Right renal pelvis (tissue), 4 donors: ENCODE measurements at places on chromosomes 4 and X.

- no peak for DNase-seq
Measured at GRCh38 chrX:134711135-134711921, 53.1 kb upstream of the PLAC1 start.

- DNase-seq: no peak
Measured at GRCh38 chr4:60863442-60863841, 336.7 kb upstream of the ADGRL3 start.

- no peak for DNase-seq
Measured at GRCh38 chr4:60617731-60618130, 582.4 kb upstream of the ADGRL3 start.

DNA sequence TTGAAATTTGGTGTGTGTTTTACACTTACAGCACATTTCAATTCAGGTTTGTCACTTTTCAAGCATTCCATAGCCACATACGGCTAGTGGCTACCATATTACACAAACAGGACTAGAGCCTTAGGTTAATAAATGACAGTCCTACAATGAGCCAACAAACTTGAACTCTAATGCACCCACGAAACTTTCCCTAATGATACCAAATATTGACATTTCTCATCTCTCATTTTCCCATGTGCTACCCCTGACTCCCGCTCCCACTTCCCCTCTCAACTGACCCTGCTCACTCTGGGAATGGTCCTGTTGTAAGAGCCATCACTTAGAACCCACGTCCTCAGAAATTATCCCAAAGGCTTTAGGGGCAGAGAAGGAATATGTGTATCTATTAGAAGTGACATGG is 4.9 kb upstream of the TLR10 start:
- DNase-seq: no peak

DNA sequence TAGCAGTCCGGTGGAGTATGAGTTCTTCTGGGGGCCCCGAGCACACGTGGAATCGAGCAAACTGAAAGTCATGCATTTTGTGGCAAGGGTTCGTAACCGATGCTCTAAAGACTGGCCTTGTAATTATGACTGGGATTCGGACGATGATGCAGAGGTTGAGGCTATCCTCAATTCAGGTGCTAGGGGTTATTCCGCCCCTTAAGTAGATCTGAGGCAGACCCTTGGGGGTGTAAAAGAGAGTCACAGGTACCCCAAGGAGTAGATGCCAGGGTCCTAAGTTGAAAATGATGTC is 852 bp downstream of the MAGEH1 start:
- DNase-seq: no peak

- no peak for DNase-seq
Measured at GRCh38 chrX:107454302-107454701, 4.8 kb downstream of the FRMPD3 start.

DNA sequence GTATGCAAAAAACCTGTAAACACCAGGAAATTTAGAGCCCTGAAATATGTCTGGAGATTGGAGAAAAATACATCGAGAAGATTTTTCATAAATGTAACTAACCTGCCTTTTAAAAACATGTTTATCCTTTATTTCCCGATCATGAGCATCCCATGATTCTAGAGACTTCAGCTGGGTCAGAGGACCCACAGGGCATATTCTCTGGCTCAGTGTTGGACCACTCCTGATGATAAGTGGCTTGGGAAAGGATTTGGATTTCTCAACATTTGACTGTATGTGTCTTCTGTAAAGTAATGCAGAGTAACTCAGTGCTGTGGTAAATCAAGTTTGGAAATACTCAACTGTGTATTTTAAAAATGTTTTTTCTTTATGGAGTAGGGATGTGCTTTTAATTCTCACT is 40.0 kb upstream of the ANK2 start:
- DNase-seq: no peak

DNA sequence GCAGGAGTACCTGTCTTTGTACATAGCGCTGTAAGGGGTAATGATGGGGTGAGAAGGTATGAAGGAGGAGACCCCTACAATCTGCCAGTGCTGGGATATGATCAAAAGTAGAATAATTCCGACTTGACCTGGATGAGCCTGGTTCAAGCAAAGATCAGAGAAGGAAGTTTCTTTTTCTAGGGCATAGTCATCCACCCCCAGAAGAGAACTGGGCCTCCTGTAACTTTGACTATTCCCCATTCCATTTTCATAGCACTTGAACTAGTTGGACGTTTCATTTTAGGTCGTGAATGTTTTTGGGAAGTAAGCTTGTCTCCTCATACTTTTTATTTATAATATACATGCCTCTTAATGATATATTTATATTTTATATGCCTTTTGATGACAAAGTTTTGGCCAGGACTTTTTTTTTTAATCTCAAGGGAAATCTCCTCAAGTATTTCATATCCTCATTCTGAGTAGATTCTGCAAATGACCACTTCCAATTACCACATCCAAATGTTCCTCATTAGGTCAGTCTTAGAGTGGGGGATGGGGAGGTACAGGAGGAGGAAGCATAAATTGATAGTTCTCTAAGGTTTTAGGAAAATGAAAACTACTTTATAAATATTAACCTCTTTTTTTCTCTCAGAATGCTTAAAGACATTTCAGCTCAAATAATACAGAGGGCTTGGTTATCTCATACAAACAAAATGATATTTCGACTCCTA is 3.5 kb downstream of the CXorf58 start:
- DNase-seq: no peak

DNA sequence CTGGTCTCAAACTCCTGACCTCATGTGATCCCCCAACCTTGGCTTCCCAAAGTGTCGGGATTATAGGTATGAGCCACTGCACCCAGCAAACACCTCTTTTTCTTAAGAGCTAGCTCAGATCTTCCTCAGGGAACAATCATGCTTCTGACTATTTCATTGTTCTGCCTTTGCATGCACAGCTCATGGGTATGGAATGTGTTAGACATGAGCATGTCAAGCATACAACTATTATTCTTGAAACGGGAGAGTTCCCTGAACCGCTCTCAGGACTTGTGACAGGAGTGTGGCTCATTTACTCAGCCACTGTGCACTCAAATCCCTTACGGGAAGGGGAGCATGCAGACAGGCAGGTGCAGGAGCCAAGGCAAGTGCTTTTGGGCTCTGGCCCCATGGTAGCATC is 231.7 kb upstream of the TAPT1 start:
- DNase-seq: no peak

GRCh38 chrX:106917830-106918500 is 2.2 kb upstream of the CLDN2 start:
- no peak for DNase-seq

DNA sequence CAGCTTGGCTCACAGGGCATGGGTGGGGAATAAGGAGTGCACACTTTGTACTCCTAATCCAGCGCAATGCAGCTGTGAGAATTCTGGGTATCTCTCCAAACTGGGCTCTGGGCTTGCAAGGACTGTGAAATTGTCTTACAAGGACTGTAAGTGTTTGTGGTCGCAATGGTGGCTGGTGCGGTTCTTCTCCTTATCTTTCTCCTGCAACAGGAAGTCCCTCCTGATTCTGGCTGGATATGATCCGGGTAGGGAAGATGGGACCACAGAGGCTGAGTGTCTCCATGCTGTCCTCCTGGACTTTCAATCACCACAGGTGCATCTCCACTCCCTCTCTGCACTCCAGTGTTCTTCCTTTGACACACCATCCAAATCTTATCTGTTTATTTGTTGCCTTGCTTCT is 55.7 kb upstream of the GYPE start:
- no peak for DNase-seq

- no peak for DNase-seq
Measured at GRCh38 chr4:84614891-84615290, 32.0 kb downstream of the CDS1 start.

GRCh38 chr4:118910221-118910620 is 21.6 kb downstream of the SYNPO2 start:
- no peak for DNase-seq

DNA sequence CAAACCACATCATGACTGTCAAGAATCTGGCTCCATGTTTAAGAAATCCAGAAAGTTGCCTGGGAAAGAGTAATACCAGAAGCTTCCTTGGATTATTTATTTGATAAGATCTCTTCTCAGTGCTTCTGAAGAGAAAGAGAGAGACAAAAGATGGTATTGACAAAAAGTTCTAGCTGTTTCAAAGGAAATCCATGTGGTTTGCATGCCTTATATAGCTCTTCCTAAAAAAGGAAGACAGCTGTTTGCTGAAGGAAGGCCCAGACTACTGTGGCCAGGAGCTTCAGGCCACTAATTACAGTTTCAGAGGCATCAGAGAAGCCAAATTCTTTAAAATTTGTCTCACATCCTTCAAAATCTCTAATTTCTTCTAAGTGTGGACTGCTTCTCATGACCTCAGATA is 565.2 kb upstream of the SLIT2 start:
- no peak for DNase-seq
